CD4-positive, alpha-beta T cell treated with Interleukin-4 for 4 hours (primary cell): ENCODE measurements at places on chromosomes 16 and 17.

GRCh38 chr17:40331743-40332641, 23.0 kb downstream of the RARA start:
- no peak for DNase-seq

DNA sequence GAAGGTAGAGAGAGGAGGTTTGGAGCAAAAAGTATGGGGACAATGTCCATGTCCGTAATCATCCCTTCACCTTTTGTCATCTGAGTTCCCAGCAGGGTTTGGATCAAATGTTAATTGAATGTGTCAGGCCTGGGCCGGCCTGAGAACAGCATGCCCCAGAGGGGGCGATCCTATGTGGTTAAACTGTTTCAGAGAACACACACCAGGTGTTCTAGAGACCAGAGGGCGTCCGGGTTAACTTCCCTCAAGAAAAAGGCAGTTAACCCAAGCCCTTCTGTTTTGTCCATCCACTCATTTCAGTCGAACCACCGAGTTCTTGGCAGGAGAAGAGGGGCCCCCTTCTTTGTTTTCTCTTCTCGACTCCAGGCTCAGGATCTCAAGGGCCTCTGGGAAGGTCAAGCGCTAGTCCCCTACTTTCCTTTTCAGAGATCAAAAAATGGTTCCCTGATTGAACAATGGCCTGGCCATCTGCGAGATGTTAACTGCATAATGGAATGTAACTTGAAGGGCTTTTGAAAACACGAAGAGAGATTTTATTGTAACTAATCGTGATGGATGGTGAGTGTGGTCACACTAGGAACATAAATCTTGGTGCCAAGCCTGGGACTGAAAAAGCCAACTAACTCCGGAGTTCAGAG, 142.5 kb downstream of the IRX3 start:
- DNase-seq = no peak

GRCh38 chr16:55876854-55877253, 1.7 kb upstream of the CES5A start:
- no peak for DNase-seq

DNA sequence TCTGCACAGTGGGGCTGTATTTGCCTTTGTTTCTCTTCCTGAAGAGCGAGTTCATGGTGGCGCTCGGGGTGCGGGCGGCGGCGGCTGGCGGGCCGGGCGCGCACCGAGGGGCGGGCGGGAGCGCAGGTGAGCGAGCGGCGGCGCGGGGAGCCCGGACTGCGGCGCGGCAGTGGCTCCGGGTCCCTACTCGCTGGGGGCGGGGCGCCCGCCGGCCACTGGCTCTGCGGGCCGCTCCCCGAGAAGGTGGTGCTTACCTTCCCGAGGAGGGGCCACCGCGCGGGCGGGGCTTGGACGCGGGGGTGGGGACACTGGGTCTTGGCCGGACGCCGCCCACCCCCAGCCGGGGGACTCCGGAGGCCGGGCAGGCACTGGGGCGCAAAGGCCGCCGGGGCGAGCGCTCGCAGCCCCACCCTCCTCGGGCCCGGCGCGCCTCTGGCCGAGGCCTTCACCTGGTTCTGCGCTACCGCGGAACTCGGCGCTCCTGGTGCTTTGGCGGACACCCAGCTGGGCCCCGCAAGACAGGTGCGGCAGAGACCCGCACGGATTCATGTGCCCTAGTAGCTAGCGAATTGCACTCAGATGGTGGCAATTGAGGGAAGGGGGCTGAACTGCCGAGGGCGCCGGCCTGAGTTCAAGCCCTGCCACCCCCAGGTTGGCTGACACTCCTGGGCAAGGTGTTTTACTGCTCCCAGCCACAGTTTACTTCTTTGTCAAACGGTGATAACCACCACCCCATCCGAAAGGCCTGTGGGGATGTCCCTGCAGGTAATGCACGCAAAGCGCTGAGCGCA, at the start of gene PPL:
PPL (minus strand) TSS at position 158 of the 791 bp plus-strand sequence; CDS start at position 55, 103 bp downstream.
- DNase-seq = no peak

- no peak for DNase-seq
Measured at GRCh38 chr16:65172356-65172755, 50.5 kb upstream of the CDH11 start.

- no peak for DNase-seq
Measured at GRCh38 chr17:36525888-36526287, 8.8 kb downstream of the MYO19 start.

GRCh38 chr17:79997011-79997660, 38.5 kb downstream of the TBC1D16 start:
- peak; percentile 89 for DNase-seq

DNA sequence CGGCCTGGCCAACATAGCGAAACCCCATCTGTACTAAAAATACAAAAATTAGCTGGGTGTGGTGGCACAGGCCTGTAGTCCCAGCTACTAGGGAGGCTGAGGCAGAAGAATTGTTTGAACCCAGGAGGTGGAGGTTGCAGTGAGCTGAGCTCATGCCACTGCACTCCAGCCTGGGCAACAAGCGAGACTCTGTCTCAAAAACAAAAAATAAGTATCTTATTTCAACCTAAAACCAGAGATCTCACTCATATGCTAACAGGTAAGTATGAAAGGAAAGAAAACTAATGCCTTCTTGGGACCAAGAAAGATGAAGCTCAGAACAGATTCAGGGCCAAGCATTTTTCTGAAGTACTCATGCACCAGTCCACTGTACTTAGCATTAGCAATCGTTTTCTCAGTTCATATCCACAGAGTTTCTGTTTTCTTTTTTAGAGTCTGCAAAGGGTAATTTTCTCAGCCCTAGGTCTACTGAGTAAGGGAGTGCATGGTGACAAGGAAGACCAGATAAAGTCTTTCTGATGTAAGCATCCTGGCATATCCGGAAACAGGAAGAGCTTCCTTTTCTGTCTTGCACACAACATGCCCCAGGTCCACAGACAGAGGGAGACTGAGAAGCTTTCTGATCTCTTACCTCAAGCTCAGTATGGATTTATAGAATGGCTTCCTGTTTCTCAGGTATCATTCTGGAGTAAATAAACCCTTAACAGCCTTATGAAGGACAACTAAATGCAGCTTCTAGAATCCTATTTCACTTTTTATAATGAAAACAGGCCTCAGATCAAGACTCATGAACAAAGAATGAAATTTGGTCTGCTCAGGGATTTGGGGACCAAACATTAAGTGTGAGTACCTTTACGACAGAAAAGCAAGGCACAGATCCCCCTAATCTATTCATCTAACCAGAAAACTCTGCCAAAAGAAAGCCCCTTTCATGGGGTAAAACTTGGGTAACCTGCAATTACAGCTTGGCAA, 38.7 kb upstream of the FOXJ1 start:
- peak; percentile 75 for DNase-seq

DNA sequence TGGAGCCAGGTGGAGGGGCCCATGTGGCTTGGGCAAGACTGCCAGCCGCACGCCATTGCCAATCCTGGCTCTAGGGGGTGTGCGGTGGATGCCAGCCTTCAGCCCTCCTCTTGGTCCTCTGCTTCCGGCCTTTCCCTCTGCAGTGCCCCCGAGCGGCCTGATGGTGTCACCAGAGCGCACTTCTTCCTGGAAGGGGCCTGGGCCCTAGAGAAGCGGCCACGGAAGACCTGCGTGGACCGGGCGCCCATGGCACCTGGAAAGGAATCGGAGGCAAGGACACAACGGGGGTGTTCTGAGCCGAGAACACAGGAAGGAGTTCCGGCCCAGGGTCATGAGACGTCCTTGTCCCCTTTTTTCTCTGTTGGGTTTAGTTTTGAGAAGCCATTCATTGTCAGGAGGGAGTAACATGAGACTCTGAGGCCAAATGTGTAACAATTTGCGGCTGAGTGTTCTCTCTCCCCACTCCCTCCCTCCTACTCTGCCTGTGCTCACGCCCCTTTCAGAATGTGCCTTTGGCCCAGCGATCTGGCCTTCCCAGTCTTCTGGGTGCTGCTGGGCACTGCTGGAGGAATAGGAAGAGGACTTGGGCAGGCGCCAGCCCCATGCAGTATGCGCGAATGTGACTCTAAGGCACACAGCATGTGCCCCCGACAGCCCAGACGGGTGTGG, 92.8 kb downstream of the IRX3 start:
- no peak for DNase-seq

GRCh38 chr16:84782846-84783245, 36.9 kb upstream of the CRISPLD2 start:
- no peak for DNase-seq

DNA sequence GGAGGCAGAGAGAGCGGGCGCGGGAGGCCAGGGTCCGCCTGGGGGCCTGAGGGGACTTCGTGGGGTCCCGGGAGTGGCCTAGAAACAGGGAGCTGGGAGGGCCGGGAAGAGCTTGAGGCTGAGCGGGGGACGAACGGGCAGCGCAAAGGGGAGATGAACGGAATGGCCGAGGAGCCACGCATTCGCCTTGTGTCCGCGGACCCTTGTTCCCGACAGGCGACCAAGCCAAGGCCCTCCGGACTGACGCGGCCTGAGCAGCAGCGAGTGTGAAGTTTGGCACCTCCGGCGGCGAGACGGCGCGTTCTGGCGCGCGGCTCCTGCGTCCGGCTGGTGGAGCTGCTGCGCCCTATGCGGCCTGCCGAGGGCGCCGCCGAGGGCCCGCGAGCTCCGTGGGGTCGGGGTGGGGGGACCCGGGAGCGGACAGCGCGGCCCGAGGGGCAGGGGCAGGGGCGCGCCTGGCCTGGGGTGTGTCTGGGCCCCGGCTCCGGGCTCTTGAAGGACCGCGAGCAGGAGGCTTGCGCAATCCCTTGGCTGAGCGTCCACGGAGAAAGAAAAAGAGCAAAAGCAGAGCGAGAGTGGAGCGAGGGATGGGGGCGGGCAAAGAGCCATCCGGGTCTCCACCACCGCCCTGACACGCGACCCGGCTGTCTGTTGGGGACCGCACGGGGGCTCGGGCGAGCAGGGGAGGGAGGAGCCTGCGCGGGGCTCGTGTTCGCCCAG, 1.2 kb upstream of the CBX4 start:
- DNase-seq = no peak

- DNase-seq = no peak
Measured at GRCh38 chr16:70805787-70806186, 4.8 kb upstream of the VAC14 start.

DNA sequence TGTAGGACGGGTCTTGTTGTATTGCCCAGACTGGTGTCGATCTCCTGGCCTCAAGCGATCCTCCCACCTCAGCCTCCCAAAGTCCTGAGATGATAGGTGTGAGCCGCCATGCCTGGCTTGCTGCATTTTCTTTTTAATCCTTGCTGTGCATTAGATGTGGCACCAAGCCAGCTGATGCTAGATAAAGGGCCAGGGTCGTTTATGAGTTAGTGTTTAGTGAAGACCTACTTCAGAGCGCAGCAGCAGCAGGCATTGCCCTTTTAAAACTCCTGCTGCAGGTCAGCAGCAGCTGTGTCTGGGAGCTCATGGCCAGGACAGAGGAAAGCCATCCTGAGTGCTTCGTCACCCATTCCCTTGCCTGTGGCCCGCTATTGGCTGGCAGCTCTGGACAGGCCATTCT, 237.3 kb downstream of the CCDC182 start:
- DNase-seq = no peak

DNA sequence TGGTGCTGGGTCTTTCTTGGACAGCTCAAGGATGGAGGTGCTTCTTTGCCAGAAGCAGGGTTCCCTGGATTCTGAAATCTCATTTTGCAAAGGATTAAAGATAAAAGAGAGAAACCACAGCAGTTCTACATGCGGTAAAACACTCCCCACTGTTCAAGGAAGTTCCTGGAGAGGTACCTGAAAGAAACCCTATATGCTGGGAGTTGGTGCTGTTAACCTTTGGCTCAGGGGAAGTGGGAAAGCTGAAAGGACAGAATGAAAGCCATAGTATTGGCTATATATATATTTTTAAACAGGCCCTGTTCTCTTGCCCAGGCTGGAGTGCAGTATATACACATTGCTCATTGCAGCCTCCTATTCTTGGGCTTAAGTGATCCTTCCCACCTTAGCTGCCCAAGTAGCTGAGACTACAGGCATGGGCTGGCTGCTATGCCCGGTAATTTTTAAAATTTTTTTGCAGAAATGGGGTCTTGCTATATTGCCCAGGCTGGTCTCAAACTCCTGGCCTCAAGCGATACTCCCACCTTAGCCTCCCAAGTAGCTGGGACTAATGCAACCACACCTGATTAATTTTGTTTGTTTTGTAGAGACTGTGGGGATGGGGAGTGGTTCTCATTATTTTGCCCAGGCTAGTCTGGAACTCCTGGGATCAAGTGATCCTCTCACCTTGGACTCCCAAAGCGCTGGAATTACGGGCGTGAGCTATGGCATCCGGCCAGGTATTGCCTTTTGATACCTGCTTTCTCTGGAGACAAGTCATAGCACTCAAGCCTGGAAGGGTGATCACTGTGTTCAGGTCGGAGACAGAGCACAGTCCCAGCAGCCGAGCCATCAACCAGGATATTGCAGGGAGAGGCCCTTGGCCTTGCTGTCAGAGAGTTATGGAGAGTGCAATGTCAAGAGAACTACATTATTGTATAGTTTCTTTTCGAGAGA, 55.2 kb downstream of the MSI2 start:
- DNase-seq = no peak

GRCh38 chr17:78473951-78474613, 95.6 kb downstream of the PGS1 start:
- no peak for DNase-seq

- DNase-seq = no peak
Measured at GRCh38 chr17:77116371-77116860, 24.4 kb upstream of the SEC14L1 start.

- no peak for DNase-seq
Measured at GRCh38 chr16:85573696-85574641, 39.2 kb upstream of the GSE1 start.

GRCh38 chr17:38656959-38657823, 17.6 kb downstream of the EPOP start:
- DNase-seq = no peak

DNA sequence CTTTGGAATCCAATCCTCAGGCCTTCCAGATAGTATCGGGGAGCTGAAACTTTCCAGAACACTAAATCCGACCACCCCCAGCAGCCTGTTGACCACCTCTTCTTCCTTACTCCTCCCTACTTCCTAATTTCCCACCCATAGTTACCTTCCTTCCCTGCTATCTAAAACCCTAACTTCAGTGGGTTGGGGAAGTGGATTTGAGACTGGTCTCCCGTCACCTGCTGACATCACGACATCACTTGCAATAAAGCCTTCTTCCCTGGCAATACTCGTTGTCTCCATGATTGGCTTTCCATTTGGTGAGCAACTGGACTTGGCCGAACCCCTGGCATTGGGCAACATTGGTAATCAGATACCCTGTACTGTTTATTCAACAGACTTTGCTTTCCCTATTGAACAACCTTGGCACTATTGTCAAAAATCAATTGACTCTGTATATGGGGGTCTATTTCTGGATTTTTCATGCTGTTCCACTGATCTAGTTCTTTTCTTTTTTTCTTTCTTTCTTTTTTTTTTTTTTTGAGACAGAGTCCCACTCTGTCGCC, 11.8 kb upstream of the FOXK2 start:
- DNase-seq = no peak
